Stimulated activated CD8-positive, alpha-beta memory T cell treated with anti-CD3 and anti-CD28 coated beads, Interleukin-4, amount 100 ng/mL, for 1 hour (primary cell): ENCODE measurements at places on chromosomes 3 and 15.

DNA sequence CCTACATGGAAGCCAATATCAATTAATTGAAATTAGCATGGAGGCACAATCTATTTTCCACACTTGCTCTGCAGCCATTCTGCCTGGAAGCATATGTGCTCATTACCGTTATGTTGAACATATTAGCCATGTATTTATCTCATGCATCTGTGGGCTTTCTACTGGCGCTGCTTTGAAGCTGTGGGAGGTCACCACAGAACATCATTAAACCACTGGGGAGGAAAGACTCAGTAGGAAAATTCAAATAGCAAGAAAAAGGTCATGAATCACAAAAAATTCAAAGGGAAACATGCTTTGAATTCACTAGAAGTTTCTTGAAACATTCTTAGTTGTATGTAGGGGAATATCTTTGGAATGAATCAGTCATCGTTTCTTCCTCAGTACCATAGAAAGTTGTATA is 652.5 kb downstream of the EDEM1 start:
- DNase-seq, result no peak

GRCh38 chr3:31934018-31934417 is 47.0 kb downstream of the OSBPL10 start:
- DNase-seq, result no peak

- no peak for DNase-seq
These were observed 42.2 kb upstream of the POU1F1 start for GRCh38 chr3:87318617-87319021.

DNA sequence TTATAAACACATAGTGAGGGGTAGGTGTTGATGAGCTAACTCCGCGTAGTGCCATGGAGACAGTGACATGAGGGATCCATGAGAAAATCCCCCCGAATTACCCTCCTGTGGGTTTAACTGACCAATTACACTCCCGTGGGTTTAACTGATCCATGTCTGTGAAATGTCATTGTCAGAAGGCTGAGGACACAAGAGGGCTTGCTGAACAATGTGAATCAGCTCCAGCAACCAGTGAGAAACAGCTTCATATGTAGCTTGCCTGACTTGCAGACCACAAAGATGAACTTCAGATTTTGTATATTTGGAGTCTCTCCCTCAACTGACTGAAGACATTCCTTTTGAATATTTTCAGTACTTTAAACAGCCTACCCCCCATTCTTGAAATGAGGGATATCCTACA is 144.9 kb downstream of the FBN1 start:
- DNase-seq, result no peak

GRCh38 chr3:49641921-49642707 is 32.0 kb upstream of the APEH start:
- DNase-seq, result no peak

- no peak for DNase-seq
These were observed 23.2 kb upstream of the IGSF10 start for GRCh38 chr3:151483961-151484520.

GRCh38 chr15:62904041-62904910 is 138.3 kb upstream of the TPM1 start:
- DNase-seq, result no peak

DNA sequence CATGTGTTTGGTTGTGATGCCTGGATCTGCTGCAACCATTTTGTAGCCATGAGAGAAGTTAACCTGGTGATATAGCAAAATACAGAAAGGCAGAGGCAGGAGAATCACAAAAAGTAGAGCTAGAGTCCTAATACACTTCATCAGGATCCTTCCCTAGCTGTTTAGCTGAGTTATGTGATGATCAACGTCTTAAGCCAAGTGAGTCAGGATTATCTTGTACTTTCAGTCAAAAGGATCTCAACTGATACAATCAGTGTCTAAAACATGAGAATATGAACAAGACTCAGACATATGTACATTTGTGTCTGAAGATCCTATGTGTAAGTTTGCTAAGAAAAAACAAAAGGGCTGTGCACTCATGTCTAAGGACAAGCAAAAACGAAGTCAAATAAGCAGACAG is 236.9 kb downstream of the NTRK3 start:
- DNase-seq, result no peak

DNA sequence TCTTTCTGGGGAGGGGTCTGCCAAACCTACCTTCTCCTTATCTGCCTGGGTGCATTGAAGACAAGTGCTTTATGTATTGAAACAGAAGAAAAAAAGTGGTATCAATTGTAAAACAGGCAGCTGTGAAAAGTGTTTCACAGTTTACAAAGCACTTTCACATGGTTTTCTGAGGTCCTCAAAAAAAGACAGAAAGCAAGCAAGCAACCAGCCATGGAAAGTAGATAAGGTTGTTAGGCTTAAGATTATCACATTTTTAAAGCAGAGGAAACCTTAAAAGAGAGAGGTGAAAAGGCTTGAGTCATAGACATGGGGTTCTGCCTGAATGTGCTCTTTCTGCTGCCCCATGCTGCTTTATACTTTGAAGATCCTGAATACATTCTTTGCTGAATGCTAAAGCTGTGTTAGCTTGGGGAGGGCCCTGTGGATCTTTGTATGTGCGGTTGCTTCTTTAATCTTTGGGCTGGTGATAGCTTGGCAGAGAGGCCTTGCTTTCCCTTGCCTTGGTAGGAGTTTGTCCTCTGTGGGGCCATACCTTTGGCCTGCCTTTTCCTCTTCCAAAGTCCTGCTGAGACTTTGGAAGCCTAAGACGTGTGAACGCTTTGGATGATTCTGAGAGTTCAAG is 2.6 kb downstream of the SMAD3 start:
- no peak for DNase-seq

DNA sequence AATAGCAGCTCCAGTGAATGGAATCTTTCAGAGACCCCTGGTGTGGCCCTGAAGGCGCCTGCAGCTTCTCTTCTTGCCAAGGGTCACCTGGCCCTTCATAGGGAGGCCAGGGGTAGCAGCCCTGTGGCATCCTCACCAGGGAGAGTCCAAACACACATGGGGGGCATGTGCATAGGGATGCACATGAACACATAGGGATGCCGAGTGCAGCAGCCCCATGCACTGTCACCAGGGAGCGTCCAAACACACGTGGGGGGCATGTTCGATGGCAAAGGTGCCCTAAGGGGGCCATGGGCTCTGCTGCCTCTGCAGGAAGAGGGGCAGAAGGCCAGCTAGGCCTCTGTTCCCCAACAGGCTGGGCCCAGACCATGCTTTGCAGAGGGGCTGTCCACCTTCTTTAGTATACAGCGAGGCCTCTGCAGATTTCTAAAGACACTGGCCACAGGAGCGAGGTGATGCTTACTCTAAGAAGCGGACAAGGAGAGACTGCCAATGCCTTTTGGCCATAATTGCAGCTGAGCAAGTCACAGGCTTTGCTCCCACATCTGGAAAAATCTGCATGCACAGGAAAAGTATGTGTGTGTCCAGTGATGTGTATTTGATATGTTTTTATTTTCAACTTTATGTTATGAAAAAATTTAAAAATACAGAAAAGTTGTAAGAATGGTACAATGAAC is 21.0 kb downstream of the ANAPC13 start:
- DNase-seq, result no peak

DNA sequence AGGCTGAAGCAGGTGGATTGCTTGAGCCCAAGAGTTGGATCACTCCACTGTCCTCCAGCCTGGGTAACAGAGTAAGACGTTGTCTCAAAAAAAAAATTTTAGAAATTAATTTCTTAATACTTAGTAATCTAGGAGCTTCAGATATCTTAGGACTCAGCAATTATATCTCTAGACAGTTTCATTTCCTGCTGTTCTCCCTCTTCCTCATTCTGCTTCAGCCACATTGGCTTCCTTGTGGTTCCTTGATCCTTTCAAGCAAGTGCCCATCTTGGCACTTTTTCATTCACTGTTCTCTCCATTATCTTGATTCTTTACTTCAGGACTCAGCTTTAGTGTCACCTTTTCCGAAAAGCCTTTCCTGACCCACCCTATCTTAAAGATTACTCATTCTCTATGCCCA is 22.5 kb downstream of the TMEM202 start:
- DNase-seq, result no peak
